GM12878 (cell line): ENCODE measurements at places on chromosomes 11 and 22.

DNA sequence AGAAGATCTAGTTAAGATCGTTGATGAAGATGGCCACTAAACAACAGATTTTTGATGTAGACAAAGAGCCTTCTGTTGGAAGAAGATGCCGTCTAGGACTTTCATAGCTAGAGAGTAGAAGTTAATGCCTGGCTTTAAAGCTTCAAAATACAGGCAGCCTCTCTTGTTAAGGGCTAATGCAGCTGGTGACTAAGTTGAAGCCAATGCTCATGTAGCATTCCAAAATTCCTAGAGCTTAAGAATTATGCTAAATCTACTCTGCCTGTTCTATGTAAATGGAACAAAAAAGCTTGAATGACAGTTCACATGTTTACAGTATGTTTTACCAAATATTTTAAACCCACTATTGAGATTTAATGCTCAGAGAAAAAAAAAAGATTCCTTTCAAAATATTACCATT lies 492.6 kb downstream of the CNTN5 start:
- no peak for DNase-seq

DNA sequence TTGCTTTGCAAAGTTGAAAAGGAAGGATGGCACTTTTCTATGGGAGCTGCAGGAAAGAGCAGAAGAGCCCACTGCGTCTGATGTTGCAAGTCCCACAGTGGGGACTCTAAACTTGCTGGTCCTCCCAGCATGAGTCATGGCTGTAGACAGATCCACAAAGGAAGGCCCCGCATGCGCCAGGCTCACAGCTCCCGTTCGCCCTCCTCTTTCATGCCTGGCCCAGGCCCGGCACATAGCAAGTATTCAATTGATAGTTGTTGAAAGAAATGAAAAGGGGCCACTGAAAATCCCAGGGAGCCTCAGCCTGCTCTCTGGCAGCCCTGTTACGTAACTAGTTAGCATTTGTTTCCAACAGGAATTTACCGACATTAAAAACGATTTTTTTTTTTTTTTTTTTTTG lies 18.9 kb downstream of the AP1B1 start:
- no peak for DNase-seq

- no peak for DNase-seq
These were observed 67.7 kb downstream of the APOL5 start for GRCh38 chr22:35785181-35785923.

DNA sequence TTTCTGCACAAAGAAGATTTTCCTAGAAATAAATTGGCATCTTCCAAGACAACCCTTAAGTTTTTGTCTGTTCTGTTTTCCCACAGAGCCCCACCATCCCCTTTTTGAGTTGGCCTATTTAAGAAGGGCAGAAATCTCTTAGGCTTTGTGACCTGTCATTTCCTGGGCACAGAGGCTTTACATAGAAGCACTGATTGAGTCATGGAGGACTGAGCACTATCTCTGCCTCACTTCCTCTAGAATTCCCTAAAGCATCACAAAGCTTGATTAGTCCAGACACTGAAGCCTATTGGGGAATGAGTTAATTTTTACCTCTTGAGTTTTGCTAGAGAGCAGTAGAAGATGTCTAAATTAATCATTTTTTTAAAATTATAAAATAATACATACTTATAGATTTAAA lies 25.4 kb downstream of the TRIM44 start:
- DNase-seq: no peak

DNA sequence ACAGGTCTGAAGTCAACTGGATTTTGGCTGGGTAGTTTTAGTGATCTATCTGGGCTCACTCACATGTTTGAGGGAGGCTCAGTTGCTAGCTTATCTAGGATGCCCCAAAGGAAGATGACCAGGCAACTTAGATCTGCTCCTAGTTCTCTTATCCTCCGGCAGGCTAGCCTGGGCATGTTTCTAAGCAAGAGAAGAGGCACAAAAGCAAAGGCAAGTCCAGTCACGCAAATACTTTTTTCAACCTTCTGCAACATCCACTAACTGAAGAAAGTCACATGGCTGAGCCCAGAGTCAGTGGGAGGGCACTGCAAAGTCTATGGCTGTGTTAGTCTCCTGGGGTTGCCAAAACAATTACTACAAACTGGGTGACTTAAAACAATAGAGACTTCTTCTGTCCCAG lies 32.9 kb upstream of the FSHB start:
- DNase-seq: no peak

DNA sequence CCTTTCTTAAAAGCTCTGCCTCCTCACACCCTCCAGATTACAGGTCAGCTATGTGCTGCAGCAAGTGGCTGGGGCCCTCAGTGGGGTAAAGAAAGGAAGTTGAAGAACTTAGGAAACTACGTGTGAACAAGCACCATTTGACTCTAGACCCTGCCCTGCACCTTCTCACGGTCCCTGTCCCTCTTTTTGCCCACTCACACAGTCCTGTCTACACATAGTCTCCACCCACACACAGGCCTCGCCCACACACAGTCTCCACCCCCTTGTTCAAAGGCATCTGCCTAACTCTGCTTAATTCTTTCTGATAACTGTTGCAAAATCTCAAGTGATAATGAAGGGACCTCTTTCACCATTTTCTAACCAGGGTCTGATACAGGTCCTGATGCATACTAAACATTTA lies 59.0 kb downstream of the TMPRSS5 start:
- DNase-seq: no peak

DNA sequence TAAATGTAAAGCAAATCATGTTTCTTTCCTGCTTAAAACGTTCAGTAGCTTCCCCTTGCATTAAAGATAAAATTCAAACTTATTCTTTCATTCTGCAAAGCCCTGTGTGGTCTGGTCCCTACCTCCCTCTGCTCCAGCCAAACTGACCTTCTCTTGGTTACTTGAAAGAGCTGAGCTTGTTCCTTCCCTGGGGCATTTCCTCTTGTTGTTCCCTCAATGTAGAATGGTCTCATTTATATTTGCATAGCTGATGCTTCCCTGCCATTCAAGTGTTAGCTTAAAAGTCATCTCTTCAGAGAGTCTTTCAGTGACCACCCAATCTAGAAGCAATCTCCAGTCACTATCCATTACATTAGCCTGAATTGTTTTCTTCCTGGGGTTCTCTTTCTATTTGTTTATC lies 1618.5 kb upstream of the TENM4 start:
- no peak for DNase-seq

DNA sequence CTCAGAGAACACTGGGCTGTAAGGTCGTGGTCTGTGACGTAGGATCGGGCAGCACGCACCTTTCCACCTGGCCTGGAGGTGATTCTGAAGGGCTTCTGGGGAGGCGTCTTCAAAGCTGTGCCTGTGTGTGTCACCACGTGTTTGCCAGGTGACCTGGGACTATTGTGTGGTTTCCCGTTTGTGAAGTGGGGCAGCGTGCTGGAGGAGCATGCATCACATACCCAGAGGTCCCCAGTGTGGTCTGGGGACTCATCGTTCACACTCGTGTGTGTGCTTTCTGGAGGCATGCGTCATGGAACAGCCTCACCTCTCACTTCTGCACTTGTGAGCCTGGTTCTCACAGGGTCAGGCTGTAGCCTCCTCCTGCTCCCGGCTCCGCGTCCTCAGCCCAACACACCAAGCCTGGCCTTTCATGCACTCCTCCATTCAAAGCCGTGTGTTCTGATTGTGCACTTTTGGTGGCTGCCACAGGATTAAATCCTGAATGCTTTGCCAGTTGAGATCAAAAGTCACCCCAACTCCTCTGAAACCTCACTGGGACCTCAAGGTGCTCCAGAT lies 106.3 kb downstream of the KCNQ1OT1 start:
- DNase-seq: no peak

DNA sequence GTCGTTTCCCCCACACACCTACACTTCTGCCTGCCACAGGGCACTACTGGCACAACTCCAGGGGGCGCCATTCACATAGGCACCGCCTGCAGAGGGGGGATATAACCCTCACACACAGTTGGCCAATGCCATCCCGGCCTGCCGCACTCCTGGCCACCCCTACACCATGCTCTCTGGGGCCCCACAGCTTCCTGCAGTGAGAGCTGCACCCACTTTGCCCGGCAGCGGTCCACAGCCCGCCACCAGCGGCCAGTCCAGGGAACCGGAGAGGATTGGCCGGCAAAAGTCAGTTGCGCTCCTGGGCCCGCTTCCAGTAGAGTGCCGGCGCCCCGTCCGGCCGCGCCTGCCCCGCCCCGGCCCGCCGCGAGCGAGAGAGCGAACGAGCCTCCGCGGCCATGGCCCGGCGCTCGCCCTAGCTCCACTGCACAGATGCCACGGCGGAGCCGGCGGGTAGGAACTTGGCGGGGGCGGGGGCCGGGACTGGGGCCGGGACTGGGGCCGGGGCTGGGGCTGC lies 25.6 kb upstream of the SUSD2 start:
- DNase-seq: no peak

GRCh38 chr11:118046964-118047700 lies 29.7 kb upstream of the TMPRSS4 start:
- no peak for DNase-seq

GRCh38 chr22:41922328-41922727 lies 4.3 kb downstream of the TNFRSF13C start:
- no peak for DNase-seq

DNA sequence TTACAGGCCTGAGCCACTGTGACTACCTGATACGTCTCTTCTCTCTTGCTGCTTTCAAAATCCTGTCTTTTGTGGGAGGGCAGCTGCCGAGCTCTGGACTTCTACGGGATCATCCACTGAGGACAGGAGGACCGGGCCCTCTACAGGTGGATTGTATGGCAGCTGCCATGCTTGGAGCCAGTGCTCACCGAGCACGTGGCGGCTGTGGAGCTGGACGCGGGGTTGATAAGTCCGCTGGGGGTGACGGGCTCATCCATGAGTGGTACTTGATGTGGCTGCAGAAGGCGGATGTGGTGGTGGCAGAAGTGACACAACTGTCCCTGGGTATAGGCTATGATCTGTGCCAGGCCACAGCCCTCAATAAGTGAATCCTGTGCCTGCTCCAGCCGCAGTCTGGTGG lies 1.8 kb upstream of the CYP2D6 start:
- no peak for DNase-seq

DNA sequence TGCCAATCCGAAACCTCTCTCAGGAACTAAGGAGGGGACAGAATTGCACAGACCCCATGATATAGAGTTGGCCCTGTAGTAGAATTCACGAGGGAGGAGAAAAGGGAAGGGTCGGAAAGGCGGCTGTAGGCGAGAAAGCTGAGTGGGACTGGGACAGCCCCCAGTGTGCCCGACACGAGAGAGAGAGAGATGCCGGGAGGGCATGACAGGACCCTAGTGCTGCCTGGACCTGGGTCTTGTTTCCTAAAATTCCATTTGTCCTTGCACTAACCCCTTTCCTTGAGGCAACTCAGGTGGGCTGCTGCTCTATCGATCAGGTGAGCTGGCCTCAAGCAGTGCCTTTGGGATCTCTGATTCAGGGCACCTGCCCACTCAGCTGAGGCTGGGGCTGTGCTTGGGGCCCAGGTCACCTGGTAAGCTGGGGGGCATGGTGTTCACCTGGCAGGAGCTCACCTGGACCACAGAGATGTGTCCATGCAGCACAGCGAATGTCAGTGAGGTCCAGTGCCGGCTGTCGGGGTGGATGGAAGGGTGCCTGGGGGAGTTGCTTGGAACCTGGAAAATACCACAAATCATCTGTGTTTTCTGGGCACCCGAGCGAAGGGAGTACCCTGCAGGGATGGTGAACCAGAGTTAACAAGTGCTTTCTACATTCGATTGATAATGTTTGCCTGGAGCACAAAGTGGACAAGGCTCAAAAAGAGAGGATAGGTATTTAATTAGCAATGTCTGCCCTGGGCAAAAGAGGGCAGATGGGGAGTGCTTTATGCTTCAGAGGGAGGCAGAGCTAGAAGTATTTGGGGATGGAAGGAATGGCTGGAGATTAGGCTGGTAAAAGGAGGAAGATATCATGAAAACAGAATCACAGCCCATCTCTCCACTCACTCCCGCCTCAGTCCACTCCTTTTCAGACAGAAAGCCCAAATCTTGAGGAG lies 61.6 kb downstream of the NAT10 start:
- no peak for DNase-seq

DNA sequence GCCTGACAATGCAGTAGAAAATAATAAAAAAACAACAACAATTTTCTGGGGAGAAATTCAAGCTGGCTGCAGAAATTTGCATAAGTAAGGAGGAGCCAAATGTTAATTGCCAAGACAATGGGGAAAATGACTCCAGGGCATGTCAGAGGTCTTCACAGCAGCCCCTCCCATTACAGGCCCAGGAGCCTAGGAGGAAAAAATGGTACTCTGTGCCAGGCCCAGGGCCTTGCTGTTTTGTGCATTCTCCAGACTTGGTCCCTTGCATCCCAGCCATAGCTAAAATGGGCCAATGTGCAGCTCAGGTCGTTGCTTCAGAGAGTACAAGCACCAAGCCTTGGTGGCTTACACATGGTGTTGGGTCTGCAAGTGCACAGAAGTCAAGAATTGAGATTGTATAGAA lies 45.5 kb downstream of the MS4A2 start:
- DNase-seq: no peak
